ENCODE measurements at places on chromosomes 4 and X.

- no peak for DNase-seq
These were observed 98.6 kb upstream of the NR3C2 start for GRCh38 chr4:148540622-148541326.

DNA sequence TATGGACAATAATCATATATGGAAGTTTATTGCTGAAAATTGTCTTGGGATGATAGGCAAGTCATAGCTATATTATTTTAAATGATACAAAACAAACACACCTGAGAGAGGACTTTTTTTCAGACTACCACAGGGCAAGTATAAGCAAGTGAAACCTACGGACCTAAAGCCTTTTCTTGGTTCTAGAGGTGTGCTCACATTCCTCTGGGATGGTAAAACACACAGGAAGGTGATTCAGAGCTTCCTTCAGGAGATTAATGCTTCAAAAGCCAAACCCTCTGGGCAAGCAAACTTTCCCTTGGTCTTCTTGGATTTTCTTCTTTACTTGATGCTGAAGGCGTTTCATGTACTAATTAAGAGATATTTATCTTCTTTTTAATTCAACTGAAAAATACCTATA is 60.1 kb upstream of the ACSL4 start:
- no peak for DNase-seq

- no peak for DNase-seq
These were observed 13.4 kb upstream of the COL25A1 start for GRCh38 chr4:109315818-109316217.

DNA sequence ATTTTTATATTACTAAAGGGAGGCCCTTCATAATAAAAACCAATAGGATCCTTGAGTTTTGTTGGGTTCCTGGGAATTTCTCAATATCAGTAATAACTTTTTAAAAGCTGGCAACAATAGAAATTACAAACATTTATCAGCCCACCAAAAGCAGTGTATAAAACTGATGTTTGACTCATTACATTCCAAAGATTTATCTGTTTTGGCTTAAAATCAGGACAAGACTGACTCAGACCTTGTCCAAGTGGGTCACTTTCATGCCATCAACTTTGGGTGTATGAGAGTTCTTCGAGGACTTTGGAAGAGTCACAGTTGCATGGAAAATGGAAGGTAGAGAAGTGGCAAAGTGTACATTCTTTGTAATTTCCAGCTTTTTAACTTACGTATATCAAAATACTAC is 102.8 kb downstream of the FRMPD4 start:
- no peak for DNase-seq

DNA sequence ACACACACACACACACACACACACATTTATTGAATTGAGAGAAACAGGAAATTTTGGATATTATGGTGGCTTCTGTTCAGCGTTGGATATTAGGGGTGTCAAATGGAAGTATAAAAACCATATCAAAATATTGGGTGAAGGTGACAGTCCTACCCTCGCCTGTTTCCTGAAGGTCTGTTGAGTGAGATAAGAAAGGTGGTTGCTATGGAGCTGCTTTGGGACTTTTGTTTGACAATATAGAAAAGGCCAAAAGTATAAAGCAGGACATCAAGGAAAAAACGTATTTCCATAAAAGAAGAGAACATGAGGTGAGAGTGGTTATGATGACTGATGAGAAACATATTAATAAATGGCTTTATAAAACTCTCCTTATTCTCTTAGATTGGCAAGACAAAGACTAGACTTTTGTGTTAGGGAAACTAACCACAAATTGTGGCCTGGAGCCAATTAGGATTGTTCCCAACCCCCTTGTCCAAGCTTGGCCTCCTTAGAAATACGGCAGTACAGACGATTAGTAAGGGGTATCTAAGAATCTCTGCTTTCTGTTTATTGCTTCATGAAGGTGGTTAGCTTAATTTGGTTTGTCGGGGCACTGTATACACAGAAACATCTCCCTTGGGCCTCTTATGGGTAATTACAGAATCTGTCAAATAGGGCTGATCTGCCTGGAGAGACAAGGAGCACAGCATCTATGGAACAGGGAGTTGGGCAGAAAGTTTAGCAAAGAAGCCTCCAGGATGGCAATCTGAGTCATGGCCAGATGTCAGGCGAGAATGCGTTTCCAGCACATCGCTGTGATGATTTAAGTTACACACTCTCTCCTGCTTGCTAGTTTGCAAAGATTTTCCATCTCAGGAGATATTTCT is 198.0 kb downstream of the CBR4 start:
- no peak for DNase-seq

DNA sequence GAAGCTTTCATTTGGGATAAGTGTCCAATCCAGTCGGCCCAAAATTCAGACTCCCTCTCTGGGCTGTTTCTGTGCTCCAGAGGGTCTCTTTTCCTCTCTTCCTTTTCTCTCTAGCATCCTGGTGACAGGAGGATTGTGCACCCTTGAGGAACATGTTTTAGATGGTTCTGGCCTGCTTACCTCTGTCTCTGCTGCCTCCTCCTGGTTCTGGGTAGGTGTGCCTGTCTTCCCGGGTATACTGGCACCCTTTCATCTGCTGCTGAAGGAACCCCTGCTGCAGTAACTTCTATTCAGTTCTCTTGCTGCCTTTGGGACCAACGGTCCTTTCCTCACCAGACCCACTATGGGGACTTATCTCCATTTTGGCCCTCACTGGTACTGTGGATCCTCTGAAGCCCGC is 53.2 kb downstream of the HMGB2 start:
- DNase-seq: no peak

DNA sequence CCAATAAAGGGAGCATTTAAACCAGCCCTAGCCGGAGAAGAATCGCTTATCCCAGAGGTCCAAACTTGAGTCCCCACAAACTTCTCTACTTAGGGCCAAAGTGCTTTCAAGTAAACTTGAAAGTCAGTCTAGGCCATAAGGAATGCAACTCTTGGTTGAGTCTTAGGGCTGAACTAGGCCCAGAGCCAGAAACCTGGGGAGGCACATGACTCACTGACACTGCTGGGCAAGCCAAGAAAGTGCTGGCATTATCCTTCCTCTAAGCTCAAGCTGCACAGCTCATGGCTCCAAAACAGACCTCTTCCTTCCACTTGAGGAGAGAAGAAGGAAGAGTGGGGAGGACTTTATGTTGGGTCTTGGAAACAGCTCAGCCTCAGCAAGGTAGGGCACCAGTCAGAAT is 1257.3 kb upstream of the DIAPH2 start:
- DNase-seq: no peak

GRCh38 chr4:138898282-138898681 is 117.3 kb upstream of the NOCT start:
- DNase-seq: no peak

GRCh38 chr4:187732524-187732923 is 263.0 kb upstream of the ZFP42 start:
- DNase-seq: no peak

DNA sequence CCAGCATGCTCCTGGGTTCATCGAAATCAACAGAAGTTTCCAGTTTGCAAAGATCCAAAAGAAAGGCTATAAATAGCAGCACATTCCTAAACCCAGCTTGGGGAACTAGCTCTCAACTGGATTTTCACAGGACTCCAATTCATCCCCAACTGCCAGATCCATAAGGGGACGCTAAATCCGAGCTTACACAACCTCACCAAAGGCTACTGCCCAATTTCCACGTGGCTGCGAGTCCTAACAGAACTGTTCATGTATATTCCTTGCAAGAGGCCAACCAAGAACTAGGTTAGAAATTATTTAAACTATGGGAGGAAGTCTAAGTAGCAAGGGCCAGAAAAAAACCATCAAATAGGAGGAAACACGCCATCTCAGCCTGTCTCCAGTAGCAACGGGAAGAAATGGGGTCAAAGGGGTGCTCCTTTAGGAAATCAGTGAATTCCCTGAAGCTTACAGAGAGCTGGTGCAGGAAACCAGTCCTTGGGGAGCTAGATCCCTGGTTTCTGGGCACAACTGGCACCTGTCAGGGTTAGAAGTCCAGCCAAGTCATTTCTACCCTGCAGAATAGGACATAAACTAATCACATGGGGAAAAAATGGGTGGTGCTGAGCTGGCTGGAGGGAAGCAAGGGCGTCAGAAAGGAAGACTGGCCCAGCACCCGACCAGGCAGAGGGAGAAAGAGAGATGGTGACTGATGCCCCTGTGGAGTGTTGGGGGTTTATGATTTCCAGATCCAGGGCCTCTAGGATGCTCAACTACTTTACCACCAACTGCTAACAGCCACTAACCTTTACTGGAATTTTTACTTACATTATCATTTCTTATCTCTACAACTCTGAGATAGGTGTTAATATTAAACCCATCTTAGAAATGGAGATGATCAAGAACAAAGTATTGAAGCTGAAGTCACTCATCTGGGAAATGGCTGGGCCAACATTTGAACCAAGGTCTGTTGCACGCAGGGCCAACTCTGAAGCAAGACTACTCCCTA is 20.5 kb downstream of the RELL1 start:
- no peak for DNase-seq

DNA sequence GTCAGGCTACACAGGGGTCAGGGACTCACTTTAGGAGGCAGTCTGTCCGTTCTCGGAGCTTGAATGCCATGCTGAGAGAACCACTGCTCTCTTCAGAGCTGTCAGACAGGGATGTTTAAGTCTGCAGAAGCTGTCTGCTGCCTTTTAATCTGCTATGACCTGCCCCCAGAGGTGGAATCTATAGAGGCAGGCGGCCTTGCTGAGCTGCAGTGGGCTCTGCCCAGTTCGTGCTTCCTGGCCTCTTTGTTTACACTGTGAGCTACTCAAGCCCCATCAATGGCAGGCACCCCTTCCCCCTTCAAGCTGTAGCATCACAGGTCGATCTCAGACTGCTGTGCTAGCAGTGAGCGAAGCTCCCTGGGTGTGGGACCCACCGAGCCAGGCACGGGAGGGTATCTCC is 31.5 kb upstream of the UNC5C start:
- no peak for DNase-seq

DNA sequence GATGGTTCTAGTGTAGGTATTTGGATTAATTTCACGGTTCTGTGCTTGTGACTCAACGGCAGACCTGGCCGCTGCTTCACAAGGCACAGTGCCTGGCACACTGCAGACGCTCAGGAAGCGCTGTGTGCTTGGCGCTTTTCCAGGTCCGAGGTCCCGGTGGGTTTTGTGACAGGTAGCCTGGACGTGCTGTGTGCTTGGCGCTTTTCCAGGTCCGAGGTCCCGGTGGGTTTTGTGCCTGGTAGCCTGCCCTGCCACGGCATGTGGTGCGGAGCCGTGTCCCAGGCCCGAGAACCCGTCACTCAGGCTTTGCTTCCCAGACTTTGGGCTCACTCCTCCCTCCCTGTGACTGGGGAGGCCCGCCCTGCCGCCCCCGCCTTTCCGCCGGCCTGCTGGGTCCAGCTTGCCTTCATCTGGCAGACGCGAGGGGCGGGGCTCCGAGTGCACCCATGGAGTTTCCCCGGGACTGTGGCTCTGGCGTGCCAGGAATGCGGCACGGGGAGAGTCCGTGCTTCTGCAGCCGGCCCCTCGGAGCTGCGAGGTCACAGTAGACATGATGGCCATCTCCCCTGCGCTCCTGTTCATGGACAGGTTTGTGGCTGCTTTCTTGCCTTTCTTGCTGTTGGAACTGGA is 44.2 kb downstream of the TBC1D14 start:
- no peak for DNase-seq

GRCh38 chrX:101693476-101693875 is 33.8 kb upstream of the ARMCX2 start:
- DNase-seq: no peak

DNA sequence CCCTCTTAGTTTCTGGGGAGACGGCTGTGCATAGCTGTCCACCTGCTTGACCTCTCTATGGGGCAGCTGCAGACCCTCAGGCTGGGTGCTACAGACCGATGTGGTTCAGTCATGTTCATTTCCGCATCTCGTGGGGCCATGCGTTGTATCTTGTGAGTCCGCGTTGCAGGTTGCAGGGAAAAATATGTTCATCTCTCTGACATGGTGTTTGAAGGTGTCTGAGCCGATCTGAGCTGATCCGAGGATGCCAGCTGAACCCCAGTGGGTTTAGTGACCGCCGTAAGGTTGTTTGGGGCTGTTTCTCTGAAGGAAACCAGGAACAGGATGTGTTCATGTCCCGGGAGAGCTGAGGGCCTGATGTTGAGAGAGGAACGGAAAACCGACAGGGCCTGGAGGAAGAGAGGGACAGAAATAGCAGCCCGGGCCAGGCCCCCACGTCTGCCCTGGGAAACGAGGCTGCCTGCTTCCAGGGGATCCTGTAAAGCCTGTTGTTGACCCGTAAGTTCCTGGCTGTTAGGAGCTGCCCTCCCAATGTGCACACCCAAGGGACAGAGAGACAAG is 9.8 kb upstream of the P2RY8 start:
- peak; percentile 46 for DNase-seq

DNA sequence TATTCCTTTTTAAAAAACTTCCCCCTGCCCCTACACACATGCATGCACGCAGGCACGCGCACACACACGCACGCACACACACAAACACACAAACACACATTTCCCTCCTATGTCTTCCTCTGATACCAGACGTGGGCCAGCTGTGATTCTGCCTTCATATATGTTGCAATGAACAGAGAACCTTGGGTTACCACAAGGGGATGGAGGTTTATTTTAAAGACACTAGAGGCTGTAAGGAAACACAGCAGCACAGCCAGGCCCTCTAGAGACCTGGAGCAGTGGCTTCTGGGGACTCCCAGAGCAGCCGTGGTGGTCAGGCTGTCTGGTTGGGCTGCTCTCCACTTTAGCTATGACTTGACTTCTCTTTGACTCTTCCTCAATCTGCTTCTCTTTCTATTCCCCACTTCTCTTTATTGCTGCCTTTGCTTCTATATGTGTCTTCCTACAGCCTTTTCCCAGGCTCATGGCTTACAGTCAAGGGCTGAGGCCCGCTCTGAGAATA is 3.2 kb upstream of the TLR10 start:
- no peak for DNase-seq

DNA sequence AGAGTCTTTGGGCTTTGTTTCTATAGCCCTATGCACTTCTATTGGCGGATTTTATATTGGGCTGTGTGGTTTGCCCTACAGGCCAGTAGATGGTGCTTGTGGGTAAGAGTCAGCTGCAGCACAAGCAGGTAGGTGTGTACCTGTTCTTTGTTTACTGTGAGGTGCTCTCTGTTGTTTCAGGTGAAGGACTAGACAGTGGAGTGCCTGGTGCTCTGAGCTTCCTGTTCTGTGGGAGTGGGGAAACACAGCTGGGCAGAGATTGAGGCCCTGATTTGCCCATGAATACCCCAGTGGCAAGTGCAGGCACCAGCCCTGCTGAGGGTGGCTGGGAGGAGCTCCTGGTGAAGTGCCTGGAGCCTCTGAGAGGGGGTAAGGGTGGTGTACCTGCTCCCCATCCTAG is 26.3 kb upstream of the UCP1 start:
- no peak for DNase-seq

GRCh38 chr4:85028910-85029309 is 62.4 kb upstream of the WDFY3 start:
- no peak for DNase-seq

DNA sequence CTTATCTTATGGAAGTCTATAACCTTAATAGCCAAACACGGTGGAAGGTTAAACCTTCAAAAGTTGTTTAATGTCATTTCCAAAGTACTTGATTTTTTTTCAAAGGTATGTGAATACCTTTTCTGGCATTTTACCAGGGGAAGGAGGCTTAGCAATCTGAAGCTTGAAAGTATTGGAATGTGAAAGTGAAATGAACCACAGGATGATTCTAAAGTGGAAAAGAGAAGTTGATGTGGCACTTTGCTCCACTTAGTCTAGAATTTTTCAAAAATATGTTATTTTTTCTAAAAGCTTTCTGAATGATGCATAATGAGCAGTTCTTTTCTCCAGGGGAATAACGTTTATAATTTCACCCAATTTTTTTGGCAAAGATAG is 19.2 kb downstream of the PI4K2B start:
- DNase-seq: no peak

GRCh38 chrX:49876750-49877149 is 2.5 kb upstream of the USP27X start:
- no peak for DNase-seq

- DNase-seq: no peak
These were observed 72.0 kb upstream of the MTNR1A start for GRCh38 chr4:186627226-186627865.
